Fibroblast of upper back skin (primary cell): ENCODE measurements at places on chromosomes 5 and 9.

- peak; percentile 5 for DNase-seq
Measured at GRCh38 chr9:19782005-19782404, 6.8 kb downstream of the SLC24A2 start.

DNA sequence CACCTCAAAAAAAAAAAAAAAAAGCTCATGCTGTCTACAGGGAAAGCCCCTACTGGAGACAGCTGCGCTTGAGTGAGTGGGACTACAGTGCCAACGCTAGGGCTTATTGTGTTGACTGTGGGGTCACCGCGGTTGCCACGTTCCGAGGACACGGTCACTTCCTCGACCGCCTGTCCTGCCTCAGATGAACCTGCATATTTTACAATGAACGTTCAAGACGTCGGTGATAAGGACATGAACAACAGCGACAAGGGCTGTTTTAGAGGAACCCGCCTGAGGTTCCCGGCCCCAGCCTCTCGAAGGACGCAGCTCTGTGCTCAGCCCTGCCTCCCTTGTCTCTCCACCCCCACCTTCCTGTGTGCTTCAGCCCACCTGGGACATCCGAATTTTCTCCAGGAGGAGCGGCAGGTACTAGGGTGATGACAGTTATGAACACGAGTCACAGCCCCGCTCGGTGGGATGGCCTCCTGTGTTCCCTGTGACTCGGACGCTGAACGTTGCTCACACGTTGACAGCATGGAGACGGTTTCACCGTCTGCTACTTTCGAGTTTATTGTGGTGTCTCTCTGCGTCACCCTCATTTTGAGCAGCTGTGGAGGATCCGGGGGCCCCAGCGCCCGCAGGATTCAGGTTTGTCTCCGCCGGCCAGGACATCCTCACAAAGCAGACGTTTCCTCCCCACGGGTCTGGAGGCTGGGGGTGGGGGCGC lies 11.3 kb upstream of the DIPK1B start:
- DNase-seq = no peak

- no peak for DNase-seq
Measured at GRCh38 chr5:101292199-101292598, 389.1 kb upstream of the ST8SIA4 start.

DNA sequence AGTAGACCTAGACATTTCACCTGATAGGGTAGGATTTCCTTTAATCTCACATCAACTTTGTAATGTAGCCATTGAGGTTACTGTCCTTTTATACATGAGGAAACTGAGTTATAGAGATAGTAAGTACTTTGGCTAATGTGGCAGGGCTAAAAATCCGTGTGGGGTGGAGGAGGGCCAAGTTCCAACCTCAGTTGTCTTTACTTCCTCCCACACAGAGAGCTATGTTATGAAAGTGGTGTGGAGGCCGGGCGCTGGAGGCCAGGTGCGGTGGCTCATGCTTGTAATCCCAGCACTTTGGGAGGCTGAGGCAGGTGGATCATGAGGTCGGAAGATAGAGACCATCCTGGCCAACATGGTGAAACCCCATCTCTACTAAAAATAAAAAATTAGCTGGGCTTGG lies 173.3 kb downstream of the PALM2AKAP2 start:
- DNase-seq = no peak

DNA sequence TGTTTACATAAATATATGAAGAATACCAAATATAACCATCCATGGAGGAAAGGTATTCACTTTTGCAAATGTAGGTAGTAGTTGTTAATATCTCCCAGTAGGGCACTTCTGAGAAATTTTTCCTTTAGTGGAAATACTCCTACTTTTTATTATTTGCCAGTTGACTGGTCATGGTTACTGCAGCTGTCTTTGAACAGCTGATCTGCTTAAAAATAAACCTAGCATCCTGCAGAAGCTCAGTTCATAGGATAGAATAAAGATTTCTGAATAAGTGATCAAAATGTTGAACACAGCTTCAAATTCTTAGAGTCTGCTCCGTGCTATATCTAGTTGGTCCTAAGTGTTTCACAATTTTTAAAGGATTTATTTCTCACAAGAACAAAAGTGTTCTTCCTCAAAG lies 270.7 kb upstream of the TRPC7 start:
- no peak for DNase-seq

DNA sequence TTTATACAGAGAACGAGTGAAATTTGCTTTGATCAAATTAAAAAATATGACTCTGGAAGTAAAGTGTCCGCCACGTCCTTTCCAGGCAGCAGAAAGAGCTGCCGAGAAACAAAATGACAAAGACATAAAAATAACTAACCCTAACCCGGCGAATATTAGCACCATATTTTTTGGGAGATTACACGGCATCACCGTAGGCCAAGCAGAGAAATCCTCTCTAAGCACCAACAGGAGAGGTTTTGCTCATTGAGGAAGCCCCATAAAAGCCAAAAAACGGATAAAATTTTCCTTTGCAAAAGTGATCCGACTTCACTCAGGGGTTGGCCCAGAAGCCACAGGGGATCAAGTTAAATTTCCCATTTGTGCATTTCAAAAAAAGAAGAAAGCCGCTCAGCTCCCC lies 70.9 kb downstream of the PCDH1 start:
- no peak for DNase-seq

DNA sequence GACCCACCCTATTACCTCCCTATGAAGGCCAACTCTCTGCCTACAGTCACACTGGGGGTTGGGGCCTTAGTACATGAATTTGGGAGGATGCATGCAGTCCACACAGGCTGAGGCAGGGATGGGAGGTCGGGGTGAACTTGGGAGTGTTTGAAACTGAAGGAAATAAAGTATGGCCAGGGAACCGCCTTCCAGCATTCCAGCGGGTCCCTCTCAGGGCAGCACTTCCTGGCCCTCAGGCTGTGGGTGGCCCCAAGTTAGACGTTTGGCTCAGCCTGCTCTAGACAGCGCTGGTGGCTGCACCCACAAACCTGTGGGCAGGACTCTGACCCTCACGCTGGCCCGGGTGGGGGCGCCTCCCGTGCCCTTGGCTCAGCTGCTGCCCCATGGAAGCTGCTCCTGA lies 74.3 kb downstream of the UBE2QL1 start:
- DNase-seq = no peak

DNA sequence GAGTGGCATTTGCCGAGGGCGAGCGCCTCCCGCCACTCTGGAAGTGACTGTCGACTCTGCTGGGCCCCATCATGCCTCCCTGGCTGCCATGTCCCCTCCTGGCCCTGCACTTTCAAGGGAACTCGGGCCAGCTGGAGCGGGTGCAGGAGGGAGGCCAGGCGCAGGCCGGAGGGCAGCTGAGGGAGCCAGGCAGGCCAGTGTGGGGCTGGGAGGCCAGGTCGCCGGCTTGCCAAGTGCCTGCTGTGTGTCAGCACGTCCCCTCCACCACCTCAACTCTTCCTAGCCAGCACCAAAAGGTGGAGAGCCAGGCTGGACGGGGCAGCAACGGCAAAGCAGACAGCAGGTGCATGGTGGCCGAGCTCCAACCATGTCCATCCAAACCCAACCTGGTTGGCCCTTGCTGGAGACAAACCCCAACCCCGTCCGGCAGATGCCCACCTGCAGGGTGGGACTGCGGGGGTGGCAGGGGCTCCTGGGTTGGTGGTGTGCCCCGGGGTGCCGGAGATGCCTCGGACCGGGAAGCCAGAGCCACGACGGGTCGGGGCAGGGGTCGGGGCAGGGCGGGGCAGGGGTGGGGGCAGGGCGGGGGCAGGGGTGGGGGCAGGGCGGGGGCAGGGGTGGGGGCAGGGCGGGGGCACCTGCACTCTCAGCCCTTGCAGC lies 36.5 kb upstream of the EGFL7 start:
- no peak for DNase-seq

DNA sequence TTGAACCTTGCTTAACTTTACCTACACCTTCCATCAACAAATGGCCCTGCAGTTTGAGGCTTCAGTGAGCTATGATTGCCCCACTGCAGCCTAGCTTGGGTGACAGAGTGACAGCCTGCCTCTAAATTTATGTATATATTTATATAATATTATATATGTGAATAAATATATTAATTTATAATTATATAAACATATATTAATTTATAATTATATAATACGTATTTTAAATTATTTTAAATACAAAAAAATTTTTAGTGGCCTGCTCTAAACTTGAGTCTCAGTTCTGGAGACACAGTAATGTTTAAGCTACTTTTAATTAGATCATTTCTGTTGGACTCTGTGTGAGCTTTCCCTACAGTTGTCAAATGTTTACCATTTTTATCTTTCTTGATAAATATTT lies 9.3 kb upstream of the SHC3 start:
- no peak for DNase-seq

- DNase-seq = no peak
Measured at GRCh38 chr5:141637123-141637766, 448 bp downstream of the RELL2 start.

DNA sequence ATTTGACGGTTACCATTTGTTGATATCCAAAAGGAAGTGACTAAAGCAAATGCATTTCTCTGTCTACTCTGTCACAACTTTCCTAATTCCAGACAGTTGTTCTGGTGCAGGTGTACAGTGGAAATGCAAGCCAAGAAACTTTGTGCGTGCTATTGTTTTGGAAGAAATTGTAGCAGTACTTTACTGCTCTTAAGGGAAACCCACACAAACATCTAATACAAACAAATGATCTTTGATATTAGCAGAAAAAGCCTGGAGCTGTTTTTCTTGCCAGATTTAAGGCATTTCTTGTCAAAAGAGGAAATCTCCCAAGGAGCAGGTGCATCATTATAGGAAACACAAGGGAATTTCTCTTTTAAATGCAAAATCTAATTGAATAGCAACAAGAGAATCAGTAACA lies 2.0 kb downstream of the SNCAIP start:
- DNase-seq = no peak

DNA sequence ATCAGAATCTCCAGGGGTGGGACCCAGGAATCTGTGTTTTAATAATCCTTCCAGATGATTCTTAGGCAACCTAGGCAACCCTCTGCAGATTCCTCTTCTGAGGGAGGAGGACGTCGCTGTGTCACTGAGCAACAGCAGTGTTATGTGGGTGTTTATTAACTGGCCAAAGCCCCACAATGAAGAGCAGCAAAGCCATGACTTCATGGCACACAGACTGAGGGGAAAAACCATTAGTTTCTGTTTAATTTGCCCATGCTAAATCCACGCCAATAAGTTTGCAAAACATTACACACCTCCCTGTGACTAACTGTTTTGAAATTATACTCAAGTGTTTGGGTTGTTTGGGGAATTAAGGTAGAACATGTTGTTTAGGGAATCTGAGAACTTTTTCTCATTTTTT lies 83.7 kb upstream of the TMED7 start:
- no peak for DNase-seq

DNA sequence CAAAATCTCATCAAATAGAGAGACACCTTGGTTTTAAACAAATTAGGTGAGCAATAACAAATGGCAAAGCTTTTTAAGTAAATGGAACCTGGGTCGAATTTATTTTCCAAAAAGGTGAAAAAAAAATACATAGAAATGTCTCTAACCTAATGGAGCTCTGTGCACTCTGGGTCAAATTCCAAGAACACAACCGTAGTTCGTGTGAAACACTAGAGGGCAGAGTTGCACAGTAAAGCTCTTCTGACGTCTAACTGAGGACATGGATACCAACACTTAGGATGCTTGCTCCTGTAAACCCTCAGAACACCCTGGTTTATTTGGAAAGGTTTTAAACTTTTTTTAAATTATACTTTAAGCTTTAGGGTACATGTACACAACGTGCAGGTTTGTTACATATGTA lies 18.9 kb downstream of the MARCHF11 start:
- DNase-seq = peak; percentile 60

GRCh38 chr5:151034422-151035379 lies 14.3 kb downstream of the GPX3 start:
- DNase-seq = no peak

GRCh38 chr5:2018390-2018724 lies 135.6 kb upstream of the IRX4 start:
- DNase-seq = no peak

- DNase-seq = no peak
Measured at GRCh38 chr5:107428303-107428813, 242.4 kb downstream of the EFNA5 start.

DNA sequence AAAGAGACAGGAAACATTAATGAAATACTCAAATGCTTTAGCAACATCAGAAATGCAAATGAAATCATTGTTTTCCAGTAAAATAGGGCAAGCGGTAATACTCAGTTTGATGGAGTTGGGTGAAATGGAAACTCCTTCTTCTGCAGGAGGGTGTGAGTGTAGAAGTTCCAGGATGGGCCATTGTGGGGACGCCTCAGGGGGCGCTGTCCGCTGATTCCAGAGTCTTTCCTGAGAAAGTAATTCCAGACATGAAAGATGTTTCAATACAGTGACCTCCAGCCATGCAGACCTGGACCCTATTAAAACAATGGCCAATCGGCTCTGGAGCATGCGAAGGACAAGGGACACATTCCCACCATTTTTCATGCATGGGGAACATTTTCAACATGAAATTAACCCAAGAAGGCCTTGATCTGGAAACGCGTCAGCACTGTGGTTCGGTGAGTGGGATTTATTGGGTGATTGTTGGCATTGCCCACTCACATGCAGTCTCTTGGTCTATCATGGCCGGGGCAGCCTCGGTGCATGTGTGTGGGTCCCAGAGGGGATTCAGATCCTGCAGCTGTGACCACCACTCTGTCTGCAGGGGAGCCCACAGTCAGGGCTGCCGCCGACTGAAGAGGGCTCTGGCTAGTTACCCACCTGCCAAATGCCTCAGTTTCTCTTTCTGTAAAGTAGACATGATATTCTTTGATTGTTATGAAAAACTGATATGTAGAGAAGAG lies 132.6 kb upstream of the IRX4 start:
- DNase-seq = no peak

DNA sequence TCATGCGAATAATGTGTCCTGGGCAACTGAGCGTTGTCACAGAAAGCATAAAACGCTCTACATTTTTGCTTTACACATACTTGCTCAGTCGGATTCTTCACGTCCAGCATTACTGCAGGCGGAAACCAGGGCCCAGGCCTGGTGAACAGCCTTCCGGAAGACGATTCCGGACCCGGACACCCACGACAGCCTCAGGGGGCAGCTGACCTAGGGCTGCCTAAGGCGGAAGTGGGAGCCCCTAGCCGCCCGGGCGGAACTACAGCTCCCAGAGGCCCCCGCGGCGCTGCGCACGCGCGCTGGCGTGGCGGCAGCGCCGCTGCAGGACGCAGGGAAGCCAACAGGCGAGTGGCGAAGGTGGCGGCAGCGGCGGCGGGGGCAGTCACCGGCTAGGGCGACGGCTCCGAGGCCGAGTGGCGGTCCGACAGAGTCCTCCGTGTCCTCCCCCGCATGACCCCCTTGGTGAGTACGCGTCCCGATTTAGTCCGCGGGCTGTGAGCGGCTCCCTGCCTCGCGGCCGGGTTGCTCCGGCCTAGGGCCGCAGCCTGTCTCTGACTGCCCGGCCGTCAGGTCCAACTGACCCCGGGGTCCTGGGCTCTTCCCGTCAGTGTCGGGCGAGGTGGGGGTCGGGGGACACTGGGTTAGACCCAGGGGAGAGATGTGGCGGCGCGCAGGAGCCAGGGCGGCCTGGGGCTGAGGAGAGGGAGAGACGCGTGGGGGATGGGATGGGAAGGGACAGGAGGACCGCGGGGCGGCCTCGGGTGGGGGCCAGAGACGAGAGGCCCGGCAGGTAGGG lies at the start of gene GAPVD1:
TSS of gene GAPVD1 (plus strand) at position 326 of the 793 bp plus-strand sequence. CDS start 37,096 bp downstream, outside the sequence.
- peak; percentile 88 for DNase-seq

- no peak for DNase-seq
Measured at GRCh38 chr5:96043446-96043845, 81.8 kb upstream of the ELL2 start.
